ENCODE measurements at places on chromosomes 13 and 19.

DNA sequence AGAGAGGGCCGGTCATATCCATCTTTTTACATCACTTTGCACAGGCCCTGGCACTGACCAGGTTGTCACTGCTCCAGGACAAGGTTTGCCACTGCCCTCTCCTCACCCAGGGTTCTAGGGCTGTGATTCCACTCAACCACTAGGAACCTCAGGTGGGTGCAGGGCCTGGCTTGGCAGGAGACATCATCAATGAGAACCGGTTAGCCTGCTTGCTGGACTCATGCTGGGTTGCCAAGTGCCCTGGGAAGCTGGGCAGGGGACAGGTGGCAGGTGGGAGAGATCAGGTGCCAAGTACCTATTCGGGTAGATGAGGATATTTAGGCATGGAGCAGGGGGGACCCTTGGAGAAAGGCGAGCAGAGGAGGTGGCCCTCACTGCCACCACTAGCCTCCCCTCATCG is 4.2 kb upstream of the CERS4 start:
- no peak for DNase-seq

GRCh38 chr13:114064450-114065140 is 67.8 kb downstream of the RASA3 start:
- no peak for DNase-seq

DNA sequence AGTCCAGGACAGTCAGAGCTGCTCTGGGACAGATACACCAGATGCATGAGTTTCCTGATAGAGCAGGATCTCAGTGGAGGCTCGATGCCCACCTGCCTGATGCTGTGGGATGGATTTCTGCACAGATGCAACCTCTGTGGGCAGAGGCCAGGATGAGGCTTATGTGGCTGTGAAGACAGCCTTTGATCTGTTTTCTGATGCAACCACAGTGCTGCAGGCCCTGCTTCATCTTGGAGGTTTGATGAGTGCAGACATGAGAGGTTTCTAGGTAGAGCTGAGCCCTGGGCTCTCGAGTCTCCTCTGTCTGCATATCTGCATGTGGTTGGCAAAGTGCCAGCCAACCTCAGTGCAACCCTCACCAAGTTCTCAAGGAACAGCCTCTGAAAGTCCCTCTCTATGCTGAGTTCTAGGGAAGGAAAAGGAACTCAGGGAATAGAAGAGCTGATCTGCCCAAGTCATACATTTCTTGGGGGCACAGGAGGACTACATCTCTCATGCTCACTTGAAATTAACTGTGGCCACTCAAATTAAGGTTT is 23.1 kb upstream of the TSHZ3 start:
- DNase-seq: no peak

DNA sequence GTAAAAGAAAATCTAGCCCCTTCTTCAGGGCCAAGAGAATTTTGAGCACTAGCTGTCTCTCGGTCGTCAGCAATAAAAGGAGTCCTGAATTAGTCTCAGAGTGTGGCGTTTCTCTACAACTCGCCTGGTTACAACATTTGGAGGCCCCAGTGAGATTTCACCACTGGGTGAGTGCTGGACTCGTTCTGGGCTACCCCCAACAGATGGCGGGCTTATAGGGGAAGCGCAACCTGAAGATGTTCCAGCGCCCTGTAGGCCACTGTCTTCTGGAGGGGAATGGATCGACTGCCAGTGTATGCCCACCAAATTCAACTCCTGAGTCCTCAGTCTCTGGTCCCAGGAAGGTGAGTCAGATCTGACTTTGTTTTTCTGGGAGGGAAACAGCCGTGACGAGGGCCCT is 11.7 kb upstream of the ZNF181 start:
- no peak for DNase-seq

GRCh38 chr19:4201798-4202197 is 19.3 kb downstream of the ANKRD24 start:
- DNase-seq: no peak

DNA sequence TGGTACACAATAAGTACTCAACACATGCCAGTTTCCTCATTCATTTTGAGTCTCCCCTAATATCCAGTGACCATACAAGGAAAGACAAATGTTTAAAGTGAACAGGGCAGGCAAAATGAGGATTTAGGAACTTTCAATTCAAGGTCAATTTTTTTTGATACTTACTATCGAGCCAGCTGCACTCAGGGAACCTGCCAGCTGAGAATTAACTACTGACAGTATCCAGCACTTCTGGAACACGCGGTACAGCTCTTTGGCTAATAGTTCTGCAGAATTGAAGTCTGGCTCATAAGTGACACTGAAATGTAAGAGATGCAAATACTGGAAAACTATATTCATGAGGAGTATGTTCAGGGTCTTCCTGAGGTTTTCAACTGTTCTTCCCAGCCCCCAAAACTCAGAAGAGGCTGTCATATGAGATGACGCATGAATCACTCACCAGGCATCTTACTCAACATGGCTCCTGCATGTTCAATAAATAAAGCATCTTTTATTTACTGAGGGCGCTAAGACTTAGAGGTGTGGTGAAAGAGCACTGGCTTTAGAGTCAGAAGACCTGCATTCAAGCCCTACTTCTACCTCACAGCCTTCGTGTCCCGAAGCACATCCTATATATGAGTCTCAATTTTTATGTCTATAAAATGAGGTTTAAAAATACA is 25.6 kb downstream of the RUBCNL start:
- DNase-seq: no peak

Measured in hematopoietic multipotent progenitor cell treated with erythropoietin and hydrocortisone succinate and interleukin-3 and kit ligand, for 6 days (in vitro differentiated cells).